Right ventricle myocardium inferior (tissue), 1 donor: ENCODE measurements at places on chromosomes 1 and 21. TPM values are rescaled to one million over a fixed set of nuclear protein-coding genes. Genes with fewer than 3 reads are reported as not detected.

CLIC6 gene
- total RNA-seq, result 6.8 TPM

NMNAT2 gene
- total RNA-seq, result 2.1 TPM

RNU1-1 gene
- 4,572 TPM for total RNA-seq

KRTAP24-1 gene
- total RNA-seq, result not detected

DNA sequence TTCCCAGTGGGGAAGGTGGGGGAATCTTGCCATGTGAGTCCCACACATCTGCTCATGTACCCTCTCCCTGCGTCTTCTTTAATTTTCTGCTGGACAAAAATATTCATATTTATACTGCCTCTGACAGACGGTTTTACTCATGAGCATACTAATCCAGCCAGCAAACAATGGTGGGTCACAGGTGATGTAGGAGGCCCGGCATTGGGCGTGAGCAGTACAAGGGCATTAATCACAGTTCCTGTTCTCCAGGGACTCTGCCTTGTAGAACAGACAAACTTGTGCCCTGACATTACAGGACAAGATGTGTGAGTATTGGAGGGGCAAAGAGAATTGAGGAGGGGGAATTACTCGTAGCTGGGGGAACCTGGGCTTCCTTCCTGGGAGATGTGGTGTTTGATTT, 25.0 kb downstream of the MTARC1 start:
- no peak for DNase-seq

DNA sequence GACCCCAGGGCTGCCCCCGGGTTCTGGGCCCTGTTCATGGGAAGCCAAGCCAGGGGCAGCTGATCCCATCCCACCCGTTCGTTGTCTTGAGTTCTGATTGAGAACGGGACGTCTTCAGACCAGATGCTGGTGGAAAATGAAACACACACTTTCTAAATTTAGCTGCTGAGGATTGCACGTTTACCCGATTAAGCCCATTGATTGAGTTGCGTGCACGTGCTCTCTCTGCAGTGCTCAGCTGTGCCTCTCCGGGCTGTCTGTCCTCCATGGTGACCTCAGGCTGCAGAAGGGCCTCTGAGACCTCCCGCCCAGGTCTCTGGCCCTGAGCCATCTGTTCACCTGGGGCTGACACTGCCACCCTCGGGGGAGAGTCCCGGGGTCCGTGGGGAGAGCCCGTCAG, 27.0 kb upstream of the PEX10 start:
- DNase-seq, result no peak

DNA sequence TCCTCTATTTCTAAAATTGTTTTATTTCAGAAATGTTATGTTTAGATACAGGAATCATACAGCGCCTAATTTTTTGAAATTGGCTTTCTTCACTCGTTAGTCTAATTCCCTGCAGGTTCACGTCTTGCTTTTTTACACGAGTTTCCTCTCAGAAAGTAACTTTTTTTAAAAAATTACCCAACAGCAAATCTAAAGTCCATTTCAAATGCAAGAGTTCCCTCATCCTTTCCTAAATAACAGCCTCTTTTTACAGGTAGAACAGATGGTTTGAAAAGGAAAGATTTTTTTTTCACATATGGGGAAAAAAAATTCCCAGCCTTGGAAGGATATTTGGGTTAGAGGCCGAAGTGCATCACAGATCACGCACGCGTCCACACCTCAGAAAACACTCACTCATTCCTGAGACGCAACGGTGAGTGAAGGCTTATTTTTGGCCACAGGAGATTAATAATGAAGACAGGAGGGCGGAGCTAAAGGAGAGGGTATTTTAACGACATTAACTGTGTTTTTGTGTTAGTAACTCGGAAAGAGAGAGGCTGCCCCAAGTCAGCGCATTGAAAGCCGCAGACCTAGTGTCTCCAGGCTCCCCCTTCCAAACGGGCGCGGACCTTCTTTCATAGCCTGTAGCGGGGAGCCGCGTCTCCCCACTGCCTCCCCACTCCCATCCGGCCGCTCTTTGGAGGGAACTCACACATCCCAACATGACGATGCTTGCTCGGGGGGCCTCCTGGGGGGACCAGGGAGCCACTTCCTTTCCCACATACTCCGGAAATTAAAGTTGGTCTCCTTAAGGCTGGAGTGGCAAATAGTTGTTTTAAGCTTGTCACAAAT, 969 bp upstream of the RIPK4 start:
- no peak for DNase-seq

- DNase-seq, result no peak
These were observed 14.5 kb downstream of the KIAA0040 start for GRCh38 chr1:175178056-175178455.

- DNase-seq, result no peak
These were observed 227.2 kb downstream of the KCNJ6 start for GRCh38 chr21:37688952-37689659.

DNA sequence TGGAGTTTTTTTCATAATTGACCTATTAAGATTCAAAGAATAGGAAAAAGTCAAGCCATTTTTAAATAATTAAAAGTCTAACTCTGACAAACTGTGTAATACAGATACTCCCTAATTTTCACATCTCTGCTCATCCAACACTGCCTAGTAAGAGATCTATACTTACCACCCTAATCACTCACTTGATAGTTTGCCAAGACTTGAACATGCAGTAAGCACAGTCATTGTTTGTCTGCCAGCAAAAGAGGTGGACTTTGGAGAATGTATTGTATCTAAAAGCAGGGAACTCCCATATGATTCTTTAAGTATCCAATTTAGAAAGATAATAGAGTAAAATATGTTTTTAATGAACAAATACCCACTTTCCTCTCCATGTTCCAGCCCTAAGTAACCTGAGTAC, 15.5 kb downstream of the TMEM59 start:
- no peak for DNase-seq

DNA sequence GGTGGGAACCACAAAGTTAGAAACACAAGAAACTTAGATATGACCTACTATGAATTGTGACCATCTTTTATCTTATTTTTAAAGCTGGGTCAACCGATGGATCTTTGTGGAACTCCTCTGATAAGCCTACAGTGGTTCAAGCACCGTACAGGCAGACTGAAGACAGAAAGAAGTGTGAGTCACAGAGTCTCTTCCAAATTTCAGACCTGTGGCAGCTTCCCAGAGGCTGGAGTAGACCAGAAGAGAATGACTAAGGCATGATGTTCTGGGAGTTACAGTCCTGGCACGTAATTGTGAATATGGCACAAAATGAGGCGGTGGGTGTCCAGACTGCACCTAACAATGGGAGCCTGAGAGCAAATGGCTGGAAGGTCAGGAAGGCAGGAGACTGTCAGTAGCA, 70.0 kb downstream of the LMO4 start:
- DNase-seq, result no peak

DNA sequence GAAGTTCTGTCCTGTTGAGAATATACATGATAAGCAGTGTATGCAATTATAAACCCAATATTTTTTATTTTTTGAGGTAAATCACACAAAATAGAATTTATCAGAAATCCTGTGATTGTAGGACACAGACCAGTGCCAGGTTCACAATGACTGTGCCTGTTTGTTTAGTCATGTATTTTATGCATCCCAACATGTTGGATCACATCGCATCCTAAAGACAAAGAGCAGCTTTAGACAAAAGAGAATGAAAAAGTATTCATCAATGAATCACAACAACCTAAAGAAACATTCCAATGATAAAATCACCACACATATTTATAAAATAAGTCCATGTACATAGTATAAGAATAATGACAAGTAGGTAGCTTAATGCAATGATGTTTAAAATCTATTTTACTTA, 53.2 kb upstream of the LRRC8D start:
- DNase-seq, result no peak

DNA sequence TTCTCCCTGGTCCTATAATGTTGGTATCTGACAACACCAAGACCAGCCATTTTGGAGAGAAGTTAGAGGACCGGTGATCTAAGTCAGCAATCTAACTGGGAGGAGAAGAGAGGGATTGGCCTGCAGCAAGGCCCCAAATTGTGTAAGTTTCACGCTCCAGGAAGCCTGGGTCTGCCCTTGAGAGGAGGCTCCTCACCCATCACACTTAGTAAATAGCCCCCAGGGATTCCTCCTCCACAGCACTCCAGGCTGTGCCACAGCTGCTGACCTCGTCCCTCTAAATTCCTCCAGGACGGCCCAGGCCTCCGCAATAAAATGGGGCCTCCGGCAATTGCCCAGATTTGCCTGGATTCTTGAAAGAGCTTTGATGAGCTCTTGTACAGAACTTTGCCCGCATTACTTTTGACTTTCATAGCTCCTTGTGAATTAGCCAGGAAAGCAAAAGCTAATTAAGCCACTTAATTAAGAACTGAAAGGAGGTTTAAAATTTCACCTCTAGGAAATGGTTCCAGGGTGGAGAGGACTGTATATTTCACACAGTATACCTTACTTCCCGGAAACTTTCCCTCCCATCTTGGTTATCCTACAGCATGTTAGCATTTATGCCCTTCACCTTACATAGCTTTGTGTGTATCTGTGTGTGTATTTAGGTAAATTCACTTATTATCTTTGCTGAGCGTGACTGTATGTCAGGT, 90.5 kb downstream of the LAMC2 start:
- DNase-seq, result no peak
